ENCODE measurements at places on chromosomes 1 and 21.

DNA sequence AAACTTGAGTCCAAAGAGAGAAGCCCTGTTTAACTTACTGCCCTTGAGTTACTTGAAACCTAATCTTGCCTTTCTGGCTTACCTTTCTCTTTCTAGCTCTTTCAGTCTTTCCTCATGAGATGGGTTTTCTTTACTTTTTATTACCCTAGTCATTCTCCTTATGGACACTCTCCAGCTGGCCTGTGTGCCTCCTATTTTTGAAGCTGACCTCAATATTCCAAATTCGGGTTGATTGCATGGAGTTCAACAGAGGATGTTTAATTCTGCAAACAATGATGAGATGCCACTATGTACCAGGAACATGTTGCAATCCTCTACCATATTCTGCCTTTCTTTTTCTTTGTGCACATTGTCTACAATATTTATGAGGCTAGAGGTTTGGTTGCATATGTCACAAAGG is 20.7 kb downstream of the DNAJC6 start:
- no peak for DNase-seq

DNA sequence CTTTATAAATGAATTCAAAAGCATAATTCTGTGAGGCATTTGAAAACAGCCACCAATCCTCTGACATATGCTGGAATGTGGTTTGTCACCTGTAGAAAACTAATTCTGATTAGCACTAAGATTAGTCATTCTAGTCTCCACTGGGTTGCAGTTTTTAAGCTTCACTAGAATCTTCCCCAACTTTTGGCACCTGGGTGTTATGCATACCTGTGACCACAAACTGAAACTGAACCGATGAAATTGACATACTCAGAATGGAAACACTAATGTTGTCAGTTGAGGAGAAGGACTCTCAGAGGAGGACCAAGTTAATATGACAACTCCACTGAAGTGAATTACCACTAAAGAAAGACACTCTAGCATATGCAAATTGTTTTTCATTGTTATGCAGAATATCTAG is 285.8 kb upstream of the NEGR1 start:
- DNase-seq = no peak

GRCh38 chr21:34112316-34113033 is 39.1 kb downstream of the MRPS6 start:
- DNase-seq = no peak

DNA sequence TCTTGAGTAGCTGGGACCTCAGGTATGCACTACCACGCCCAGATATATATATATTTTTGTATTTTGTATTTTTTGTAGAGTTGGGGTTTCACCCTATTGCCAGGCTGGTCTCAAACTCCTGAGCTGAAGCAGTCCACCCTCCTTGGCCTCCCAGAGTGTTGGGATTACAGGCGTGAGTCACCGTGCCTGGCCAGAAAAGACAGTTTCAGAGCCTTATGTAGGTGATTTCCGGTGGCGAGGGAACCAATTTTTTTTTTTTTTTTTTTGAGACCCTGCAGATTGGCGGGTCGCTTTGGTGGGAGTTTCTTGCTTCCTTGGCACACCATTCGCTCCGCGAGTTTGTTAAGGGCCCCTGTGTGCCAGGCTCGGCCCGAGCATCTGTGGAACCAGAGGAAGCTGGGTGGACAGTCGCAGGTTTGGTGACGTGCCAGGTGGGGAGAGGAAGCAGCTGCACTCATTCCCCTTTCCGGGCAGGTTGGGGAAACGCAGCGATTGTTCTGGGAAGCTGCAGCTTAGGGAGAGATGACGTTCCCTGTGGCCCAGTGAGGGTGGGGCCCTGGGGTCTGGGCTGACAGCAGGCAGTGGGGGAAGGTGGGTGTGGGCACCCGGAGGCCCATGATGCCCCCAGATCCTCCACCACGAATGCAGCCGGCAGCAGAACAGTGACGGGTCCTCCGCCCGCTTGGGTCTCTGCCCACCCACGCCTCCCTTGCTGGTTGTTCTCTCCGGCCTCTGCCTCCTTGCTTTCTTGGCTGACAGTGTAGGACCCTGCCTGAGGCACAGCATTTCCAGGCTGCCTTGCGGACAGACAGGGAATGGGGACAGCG is 25.1 kb downstream of the SPSB1 start:
- DNase-seq = no peak
